ENCODE measurements at places on chromosomes 6 and 20.

DNA sequence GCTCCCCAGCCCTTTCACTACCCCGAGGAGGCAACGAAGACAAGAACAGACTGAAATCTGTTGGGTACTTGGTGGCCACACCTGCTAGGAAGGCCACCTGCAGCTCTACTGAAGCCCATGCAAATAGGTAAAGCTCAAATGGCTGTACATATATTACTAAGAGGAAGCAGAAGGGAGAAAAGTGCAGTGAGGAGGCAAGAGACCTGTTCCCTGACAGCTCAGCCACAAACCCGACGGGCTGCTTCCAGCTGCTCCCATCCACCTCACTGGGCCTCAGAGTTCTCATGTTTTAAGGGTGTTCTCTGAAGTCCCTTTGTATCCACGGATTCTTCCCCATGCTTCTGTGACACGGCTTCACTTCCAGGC, 24.6 kb downstream of the TRAM2 start:
- DNase-seq = no peak

DNA sequence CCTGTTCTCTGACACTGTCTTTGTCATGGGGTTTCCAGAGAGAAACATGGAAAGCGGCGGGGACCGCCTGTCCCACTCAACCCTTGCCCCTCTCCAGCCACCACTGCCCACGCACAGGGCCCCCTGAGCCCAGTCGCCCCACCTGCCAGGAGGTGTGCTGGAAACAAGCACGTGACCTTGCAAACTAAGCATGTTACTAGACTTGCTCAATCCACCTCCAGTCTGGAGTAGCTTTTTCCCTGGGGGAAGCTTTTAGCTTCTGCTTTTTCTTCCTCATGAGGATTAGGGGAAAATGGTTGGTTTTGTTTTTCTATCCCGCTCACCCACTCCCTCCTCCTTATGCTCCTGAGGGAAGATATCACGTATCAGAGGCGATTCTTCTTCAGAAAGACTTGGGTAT, 105.7 kb downstream of the PLEKHG1 start:
- no peak for DNase-seq

DNA sequence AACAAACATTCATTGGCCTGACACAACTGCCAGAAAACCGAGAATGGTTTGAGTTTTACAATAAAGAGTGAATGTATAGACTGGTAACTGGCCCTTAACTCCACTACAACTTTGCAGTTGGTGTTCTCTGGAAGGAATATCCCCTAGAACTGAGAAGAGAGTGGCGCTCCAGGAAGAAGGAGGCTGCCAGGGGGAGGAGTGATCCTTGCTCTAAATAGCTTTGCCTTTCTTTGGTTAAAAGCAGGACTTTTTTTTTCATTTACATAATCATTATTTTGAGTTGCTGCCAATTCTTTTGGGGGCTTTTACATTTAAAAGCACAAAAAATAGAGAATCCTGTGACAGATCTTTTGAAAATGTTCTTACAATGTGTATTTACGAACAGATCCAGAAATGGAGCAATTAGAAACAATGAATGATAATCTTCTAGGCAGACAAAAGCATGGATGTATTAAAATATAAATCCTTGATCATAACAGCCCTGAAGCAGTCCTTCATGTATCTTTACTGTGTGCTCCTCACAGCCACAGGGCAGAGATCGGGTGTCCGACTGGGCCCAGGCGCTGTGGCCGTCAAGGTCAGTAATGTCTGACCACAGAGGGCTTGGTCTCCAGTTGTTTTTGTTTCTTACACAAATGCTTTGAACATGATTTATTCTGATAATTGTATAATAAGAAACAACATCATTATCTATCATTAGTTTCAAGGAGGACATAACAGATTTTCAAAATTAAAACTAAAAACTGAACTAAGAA, 612.2 kb downstream of the HDGFL1 start:
- no peak for DNase-seq

DNA sequence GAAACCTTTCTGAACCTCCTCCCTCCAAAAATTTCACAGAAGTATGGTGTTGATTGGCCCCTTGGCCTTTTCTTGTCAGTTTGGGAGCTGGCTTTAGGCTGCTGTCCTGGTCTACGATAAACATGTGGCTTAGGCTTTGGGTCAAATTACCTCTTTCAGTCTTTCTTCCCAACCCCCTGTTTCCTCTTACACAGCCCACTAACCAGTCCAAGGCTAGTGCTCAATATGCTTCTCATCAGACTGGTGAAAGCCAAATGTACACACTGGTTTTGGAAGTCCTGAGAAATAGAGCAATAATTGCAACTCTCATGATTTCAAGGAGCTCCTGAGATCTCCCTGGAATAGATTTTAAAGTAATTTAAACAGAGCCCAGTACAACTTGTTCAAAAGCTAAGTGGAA, 933.7 kb upstream of the GJE1 start:
- no peak for DNase-seq

DNA sequence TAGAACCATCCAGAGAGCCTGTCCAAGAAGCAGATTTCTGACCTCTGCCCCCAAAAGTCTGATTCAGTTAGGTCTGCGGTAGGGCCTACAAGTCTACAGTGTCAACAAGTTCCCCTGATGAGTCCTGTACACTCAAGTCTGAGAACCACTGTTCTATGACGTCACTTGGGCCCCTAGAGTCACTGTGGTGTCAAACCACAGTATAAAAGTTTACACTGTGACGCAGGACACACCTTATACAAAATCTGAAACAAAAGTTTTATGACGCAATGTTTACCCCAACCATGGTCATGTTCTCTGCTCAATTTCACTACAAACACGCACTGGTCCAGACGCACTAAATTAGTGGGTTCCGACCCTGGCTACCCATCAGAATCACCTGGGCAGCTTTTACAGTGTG, 17.9 kb downstream of the SLA2 start:
- DNase-seq = no peak

DNA sequence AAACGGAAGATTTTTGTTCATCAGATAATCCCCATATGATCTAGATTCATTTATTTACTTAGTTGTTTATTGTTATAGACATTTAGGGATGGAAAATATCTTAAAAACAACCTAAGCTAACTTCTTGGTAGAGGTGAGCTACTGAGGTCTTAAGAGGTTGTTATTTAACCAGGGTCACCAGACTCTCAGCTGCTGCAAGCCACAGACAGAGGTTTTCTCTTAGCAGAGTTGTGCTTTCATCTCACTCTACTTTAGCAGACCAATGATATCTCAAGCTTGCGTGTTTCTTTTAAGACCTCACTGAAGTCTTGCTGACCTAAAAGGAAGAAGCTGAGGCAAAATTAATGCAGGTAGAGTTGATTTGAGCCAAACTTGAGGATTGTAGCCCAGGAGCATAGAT, 43.6 kb downstream of the NCOA7 start:
- DNase-seq = no peak

GRCh38 chr20:40797425-40797824, 108.4 kb upstream of the MAFB start:
- DNase-seq = no peak

DNA sequence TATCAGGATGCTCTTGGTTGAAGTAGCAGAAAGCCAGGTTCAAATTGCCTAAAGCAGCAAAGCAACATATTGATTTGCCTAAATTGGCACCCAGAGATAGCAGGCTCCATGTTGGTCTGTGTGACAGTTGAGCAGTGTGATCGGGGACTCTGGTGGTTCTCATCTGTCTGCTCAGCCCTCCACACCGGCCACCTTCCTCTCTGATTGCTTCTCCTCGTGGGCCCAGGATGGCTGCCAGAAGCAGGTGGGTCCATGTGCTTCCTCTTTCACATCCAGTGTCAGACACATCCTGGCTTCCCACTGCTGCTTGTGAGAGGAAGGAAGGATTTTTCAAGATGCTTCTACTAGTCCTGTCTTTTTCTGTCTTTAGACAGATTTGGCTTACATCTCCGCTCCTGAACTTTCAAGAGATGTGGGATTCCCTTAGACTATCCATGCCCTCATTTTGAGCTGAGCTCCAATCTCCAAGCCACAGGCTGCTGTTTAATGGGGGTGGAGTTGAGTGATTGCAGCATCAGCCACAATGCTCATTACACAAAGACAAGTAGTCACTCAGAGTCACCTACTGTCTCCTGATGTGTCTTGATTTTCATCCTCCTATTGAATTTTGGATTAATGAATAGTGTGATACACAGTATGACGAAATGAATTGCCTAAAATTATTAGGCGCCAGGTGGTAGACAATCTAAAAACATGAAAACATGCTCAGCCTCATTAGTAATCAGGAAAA, 122.2 kb downstream of the ZDHHC14 start:
- DNase-seq = no peak

DNA sequence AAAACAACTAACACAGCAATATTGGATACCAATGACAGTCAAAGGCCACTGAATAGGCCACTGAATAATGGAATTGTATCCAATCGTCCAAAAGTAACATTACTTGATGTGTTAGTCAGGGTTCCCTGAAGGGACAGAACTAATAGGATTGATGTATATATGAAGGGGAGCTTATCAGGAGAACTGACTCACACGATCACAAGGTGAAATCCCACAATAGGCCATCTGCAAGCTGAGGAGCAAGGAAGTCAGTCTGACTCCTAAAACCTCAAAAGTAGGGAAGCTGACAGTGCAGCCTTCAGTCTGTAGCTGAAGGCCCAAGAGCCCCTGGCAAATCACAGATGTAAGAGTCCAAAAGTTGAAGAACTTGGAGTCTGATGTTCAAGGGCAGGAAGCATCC, 571.4 kb downstream of the PRKN start:
- no peak for DNase-seq

GRCh38 chr6:101597693-101598092, 204.2 kb downstream of the GRIK2 start:
- DNase-seq = no peak

- DNase-seq = no peak
Measured at GRCh38 chr6:22952097-22952496, 382.7 kb downstream of the HDGFL1 start.

DNA sequence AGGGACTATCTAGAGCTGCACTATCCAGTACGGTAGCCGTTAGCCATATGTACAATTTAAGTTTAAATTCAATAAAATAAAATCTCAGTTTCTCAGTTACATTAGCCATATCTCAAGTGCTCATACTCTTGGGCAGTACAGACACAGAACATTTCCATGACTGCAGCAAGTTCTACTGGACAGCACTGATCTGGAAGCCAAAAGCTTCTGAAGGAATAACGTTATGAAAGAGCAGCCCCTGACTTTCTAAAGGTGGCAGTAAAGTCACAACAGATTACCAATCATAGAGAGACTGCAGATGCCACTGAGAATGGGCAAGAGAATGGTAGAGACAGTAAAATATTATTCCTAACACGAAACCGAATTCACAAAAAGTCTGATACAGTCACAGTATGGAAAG, 36.8 kb downstream of the NDRG3 start:
- DNase-seq = no peak

DNA sequence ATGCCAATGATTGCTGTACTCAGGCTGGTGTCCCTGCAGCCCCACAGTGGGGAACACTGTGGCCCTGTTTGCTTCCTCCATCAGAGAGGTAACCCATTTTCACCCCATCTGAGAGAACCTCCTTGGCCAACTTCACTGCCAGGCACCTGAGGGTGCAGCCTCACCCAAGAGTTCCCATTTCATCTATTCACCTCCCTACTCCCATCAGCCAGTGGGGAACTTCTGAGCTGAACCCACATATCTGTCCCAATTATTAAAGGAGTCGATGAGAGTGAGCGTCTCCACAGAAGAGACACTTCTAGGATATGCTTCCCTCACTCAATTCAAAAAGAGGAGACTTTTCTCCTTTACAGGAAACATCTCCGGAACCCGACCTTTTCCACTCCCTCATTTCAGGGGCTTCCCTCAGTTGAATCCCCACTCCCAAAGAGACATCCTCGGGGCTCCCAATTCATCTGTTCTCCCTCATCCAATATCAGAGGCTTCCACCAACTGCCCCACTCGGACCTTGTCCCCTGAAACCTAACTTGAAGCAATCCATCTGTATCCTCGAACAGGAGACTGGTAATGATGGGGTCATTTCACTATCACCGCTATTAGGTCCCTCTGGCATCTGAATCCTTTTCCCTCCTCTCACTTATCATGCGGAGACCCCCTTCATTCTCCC, 988 bp downstream of the UBE2V1 start:
- no peak for DNase-seq

DNA sequence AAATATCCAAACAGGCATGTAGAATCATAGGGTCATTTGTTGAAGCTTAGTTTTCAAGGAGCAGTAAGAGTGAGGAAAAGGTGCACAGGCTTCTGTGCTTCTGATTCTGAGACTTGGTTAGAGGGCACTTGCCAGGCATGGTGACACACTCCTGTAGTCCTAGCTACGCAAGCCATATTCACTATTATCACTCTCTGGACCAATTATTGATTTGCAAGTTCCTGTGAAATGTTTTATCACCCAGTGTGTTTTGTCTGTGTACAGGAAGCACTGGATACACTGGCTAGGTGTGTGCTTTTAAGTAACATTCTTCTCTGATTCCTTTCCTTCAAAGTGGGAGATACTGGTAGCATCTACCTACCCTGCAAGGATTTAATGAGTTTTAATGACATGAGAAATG, 76.3 kb downstream of the JARID2 start:
- DNase-seq = no peak

DNA sequence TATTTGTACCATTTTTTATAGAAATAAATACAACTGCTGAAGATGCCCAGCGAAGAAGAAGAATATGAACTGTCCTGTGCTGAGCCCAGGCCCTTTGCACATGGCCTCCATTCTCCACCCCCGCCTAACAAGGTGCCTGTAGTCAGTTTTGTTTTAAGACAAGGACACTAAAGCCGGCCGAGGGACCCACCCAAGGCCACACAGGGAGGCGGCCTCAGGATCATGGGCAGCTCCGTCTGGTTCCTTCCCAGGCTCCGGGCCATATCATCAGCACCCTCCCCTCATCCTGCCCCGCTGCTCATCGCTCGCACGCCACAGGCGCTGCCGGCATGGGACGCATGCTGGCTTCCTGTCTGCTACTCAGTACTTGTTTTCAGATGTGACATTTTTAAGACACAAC, 21.3 kb downstream of the PSMG4 start:
- DNase-seq = peak; percentile 70

- no peak for DNase-seq
Measured at GRCh38 chr20:37988306-37988954, 44.8 kb downstream of the TTI1 start.

GRCh38 chr6:94736236-94736635, 841.1 kb upstream of the MANEA start:
- no peak for DNase-seq

GRCh38 chr6:152846825-152847224, 96.2 kb downstream of the VIP start:
- DNase-seq = no peak

GRCh38 chr6:106347219-106347618, 13.3 kb upstream of the CRYBG1 start:
- DNase-seq = no peak

- no peak for DNase-seq
Measured at GRCh38 chr6:144624716-144625115, 339.6 kb downstream of the UTRN start.
